ENCODE measurements at places on chromosomes 12 and 14. TPM values are rescaled to one million over a fixed set of nuclear protein-coding genes. Genes with fewer than 3 reads are reported as not detected.

Gene CSRP2
- total RNA-seq: 7.8 TPM

Gene MYH6
- not detected for total RNA-seq

Gene HSPA2
- 52.7 TPM for total RNA-seq

Gene GLT1D1
- total RNA-seq: not detected

Gene CCDC85C
- 66.3 TPM for total RNA-seq

GRCh38 chr14:85912141-85912540 lies 382.2 kb downstream of the FLRT2 start:
- DNase-seq: no peak

GRCh38 chr12:111434049-111434448 lies 28.3 kb downstream of the SH2B3 start:
- DNase-seq: no peak

GRCh38 chr12:104272938-104273337 lies 30.6 kb upstream of the EID3 start:
- DNase-seq: no peak

GRCh38 chr14:52179141-52179790 lies 88.2 kb upstream of the PTGDR start:
- no peak for DNase-seq

DNA sequence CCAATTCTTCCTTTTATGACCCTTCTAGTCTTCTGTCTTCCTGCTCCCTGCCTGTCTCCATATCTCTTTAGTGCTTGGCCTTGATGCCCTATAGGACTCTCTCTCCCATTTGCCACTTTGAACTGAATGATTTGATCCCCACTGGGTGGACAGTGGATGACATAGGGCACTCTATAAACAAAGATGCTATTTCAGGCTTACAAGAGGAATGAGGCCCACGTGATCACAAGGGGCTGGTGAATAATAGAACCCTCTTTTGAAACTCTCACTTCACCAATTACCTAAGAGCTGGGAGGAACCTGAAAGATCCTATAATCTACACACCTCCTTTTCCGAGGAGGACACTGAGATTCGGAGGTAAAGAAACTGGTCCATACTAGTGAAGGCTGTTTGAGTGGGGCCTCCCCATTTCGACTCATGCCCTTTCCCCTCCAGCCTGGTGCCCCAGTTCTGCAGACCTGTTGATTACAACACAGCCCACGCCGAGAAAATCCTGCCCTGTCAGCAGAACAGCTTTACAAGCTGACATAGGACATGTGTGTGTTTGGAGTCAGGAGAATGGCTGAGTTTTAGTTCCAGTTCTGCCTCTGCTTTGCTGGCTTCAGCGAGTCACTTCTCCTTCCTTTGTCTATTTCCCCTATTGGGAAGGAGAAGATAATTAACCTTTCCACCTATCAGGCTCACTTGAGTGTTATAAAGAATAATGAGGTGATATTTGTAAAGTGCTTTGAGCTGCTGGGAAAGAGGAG lies 400.3 kb downstream of the ZFP36L1 start:
- DNase-seq: peak; percentile 53

DNA sequence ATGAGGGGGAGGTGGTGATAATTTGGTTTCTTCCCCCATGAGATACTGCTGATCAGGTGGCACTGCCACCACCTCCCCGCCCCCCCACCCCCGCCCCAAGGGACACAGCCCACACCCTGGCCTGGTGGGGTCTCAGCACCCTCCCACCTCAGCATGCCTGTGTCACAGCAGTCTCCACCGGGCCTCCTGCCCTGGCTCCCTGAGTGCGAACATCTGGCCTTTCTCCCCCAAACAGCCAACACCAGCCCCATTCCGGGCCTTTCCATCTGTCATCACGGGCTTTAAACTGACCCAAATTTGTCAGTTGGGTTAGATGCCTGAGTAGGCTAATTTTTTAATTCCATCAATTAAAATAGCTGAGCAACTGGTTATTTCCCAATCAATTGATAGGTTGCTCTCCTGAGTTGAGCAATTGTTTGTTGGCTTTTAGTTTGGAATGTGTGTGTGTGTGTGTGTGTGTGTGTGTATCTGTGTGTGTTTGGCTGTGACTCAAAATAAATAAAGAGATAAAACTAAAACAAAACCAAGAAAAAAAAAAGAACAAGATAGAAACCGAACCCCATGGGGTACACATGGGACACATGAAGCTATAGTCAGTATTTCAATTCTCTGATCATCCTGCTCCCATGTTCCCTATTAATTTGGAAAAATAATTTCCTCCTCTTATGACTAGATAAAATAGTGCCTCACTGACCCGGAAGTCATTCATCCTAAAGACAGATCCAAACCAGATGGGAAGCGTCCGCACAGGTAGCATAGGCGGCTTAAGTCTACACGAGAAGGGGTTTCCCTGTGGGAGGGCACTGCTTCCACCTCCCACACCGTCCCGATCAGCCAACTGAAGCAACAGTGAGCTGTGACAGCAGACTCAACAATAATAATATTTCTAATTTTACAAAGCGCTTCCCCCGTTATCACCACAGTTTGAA lies 7.4 kb downstream of the SERPINA12 start:
- DNase-seq: no peak

DNA sequence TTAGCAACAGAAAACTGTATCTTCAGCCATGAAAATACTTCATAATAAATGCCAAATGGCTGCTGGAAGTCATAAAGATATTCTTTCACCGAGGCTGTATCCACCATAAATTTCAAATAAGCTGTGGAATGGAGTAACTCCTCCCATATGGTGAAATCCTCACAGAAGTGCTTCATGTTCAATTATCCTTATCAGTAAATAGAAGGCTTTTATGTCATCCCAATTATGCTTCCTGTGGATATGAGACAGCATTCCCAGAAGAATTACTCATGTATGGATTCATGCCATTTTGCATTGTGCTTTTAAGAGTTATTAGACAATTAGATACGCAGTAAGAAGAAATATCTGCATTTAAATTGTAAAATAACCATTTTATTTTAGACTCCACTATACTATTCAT lies 99.0 kb downstream of the RTN1 start:
- no peak for DNase-seq

- no peak for DNase-seq
Observed at GRCh38 chr14:89364316-89364715, 52.7 kb downstream of the FOXN3 start.

DNA sequence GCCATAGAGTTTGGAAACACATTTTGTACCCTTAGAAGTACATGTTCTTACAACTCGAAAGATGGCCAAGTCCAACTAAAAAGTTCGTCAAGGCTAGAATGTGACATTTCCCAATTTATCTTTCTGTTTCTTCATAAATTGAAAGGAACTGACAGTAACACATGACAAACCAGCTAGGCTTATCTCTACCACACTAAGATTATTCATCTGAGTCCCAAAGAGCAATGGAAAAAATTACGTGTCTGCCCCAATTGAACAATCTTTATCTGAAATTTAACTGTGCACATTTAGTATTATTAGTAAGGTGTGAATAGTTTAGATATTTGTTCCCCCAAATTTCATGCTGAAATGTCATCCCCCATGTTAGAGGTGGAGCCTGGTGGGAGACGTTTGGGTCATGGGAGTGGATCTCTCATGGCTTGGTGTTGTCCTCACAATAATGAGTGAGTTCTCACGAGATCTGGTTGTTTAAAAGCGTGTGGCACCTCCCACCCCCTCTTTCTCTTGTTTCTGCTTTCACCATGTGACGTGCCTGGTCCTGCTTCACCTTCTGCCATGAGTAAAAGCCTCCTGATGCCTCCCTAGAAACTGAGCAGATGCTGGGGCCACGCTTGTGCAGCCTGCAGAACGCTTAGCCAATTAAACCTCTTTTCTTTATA lies 13.3 kb downstream of the CPM start:
- DNase-seq: no peak

GRCh38 chr12:97184127-97184773 lies 277.2 kb downstream of the NEDD1 start:
- DNase-seq: no peak

DNA sequence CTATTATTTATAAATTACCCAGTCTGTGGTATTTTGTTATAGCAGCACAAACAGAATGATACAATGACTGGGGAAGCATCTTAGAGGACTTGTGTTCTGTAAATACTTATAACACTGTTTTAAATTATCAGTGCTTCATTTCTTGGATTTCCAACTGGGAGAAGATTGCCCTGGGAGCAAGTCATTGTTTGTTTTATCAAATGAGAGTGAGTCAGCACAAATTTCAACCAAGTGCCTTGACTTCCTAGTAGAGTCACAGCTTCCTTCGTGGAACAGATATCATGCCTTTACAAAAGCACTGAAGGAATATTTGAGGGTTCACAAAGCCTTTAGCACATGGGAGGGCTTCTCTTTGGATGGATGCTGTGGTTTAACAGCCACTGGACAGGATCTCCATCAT lies 234.1 kb downstream of the KTN1 start:
- DNase-seq: no peak

GRCh38 chr14:89933002-89933401 lies 21.5 kb downstream of the EFCAB11 start:
- peak; percentile 16 for DNase-seq

- DNase-seq: no peak
Observed at GRCh38 chr12:130086248-130086647, 76.0 kb upstream of the FZD10 start.

DNA sequence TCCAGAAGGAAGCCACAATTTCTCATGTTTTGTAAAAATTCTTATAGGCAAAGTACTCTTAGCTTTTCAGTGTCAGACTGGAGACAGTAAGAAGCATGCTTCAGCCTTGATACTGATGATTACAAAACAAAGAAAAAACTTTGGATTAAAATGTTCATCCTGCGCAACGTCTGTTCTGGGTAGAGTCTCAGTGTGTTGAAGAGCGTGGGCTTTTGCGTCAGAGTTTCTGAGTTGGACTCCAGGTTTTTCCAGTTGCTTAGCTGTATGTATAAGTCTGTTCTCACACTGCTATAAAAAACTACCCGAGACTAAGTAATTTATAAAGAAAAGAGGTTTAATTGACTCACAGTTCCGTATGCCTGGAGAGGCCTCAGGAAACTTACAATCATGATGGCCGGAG lies 508.1 kb downstream of the DIO2 start:
- DNase-seq: no peak

- no peak for DNase-seq
Observed at GRCh38 chr14:68331426-68331825, 461.4 kb downstream of the ZFP36L1 start.

DNA sequence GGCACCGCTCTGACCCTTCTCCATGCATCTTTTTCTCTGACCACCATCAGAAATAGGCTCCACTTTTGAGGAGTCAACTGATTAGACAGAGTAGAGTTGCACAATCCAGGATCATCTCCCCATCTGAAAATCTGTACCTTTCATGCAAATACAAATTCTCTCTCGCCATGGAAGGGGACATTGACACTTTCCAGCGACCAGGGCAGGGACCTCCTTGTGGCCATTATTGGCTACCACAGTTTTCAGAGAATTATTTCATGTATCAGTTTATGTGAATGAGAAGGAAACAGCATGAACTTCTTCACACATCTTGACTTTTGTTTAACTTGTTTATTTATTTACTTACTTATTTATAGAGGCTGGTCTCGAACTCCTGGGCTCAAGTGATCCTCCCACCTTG lies 13.8 kb upstream of the RAN start:
- no peak for DNase-seq

DNA sequence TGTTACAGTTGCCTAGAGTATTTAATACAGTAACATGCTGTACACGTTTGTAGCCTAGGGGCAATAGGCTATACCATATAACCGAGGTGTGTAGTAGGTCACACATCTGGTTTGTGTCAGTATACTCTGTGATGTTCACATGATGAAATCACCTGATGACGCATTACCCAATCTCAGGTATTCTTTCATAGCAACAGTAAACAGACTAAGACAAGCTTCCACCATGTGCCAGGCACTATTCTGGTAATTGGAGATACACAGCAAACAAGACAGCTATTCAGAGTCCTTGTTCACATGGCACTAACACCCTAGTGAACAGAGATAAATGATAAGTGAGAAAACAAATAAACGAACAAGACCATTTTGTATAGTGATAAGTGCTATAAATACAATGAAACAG lies 3.8 kb upstream of the PDE3A start:
- no peak for DNase-seq

DNA sequence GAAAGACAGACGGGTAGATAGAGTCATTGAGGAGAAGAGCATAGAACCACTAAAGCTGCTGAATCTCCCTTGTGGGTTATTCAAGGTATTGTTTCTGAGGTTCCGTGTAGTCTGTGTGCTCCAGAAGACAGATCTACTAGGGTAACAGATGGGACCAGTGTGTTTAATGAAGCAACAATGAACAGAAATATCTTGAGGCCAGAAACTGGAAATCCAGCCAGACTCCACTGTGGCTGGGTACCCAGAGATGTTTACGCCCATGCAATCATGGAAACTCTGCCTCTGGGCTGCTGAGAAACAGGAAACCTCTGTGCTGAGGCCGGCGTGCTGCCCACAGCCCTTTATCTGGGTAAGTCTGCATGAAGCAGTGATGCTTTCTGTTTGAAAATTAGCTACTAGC lies 8.3 kb downstream of the PROX2 start:
- no peak for DNase-seq
